Vagina (tissue), 2 donors: ENCODE measurements at places on chromosomes 4 and X. TPM values are rescaled to one million over a fixed set of nuclear protein-coding genes. Genes with fewer than 3 reads are reported as not detected.

GRCh38 chrX:93346309-93346708 lies 327.1 kb downstream of the NAP1L3 start:
- no peak for DNase-seq

GRCh38 chrX:31240982-31241381 lies 169.1 kb upstream of the FTHL17 start:
- DNase-seq = no peak

DNA sequence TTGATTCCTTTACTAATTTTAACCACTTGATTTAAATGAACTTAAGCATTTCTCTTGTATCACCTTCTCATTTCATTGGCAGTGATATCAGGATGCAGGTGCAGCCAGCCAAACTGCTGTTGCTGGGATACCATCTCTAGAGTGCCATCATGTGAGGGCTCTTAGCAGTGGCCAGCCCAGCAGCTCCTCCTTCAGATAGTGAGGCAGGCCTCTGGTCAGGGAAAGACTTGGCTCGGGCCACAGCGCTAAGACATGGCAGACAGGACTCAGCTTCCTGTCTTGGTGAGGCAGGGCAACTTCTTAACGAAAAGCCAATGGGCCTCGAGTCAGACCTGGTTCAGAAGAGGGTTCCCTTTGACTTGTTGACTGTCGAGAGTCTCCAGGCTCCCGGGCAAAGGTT lies 50.0 kb downstream of the NOP14 start:
- no peak for DNase-seq

DNA sequence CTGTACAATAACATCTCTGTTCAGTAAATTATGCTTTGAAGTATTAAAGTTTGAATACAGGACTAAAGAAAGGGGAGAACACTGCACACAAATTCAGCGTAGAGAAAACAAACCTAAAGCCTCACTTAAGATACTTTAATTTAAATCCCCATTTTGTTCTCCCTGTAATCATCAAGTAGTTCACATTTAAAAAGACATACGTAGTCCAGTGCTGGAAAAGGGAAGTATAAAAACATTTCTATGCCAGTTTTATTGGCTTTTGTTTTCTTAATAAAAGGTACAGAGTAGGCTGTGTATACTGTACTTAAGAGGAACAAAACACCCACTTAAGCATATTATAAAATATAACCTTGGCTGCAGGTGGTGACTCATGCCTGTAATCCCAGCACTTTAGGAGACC lies 101.6 kb downstream of the FGF16 start:
- no peak for DNase-seq

GRCh38 chrX:124256216-124256615 lies 76.2 kb upstream of the TEX13D start:
- no peak for DNase-seq

DNA sequence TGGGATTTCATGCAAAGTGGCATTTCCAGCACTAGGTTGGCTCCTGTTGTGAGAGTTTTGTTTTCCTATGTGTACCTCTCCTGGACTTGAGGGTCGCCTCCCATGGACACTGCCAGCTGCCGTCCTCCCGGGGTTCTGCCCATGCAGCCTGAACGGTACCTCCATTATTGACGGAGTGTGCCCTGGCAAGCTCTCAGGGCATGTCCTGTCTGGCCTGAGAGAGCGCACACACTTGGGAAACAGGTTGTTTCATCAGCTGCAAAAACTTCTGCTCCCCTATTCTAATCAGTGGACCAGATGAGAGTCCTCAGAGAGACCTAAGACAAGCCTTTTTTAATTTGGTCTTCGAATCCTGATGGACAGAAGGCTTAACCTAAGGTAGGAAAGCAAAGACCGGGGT lies 56.6 kb upstream of the HOPX start:
- no peak for DNase-seq

DNA sequence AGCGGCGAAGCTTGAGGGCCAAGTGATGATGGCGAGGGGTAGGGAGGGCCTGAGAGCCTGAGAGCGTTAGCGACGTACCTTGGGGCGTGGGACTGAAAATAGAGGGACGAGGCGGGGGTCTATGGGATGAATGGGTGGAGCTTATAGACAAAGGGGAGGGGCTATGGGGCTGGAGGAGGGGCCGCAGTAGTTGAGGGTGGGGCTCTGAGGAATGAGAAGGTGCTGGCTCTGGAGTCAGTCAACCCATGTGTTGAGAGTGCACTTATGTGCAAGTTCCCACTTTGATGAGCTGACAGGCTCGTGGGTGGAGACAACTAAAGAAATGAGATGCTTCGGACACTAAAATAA lies 488 bp downstream of the TBC1D25 start:
- DNase-seq = no peak

DNA sequence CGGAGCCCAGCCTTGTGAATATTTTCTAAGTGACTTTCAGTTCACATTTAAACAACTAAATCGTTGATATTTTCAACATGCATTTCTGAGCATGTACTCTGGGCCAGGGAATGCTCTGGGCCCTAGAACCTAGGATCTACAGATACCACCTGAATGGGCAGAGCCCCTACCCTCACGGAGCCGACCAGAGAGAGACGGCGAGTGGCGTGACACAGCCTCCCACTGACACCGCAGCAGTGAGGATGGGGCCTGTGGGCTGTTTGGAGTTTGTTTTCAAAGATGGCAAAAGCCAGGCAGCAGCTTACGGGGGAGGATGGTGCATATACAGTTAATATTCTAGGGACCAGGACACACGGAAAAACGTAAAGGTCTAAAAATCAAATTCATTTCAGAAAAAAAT lies 17.7 kb downstream of the NELFA start:
- no peak for DNase-seq

DNA sequence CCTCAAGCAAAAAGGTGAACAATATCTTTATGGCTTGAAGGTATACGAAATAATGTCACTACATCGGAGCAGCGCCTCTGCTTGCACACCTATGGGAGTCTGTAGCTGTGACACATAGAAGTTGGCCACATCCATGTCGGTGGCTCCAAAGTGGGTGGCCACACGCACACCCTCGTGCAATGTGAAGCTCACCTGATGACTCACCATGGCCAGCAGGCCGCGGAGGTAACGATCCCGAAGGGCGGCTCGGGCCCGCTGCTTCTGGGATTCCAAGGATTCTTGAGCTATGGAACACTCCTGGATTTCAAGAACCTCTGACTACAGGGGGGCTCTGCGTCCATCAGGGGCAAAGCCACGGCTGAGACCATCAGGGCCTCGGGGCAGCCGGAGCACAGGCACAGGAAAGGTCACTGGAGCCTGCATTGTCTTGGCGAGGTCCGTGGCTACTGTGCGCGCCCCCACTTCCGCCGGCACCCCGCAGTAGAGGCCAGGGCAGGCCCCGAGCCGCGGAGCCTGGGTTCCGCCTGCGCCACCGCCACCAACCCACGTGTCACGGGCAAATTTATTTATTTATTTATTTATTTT lies 25.2 kb downstream of the NYX start:
- DNase-seq = no peak

GRCh38 chr4:107818301-107818910 lies 6.3 kb upstream of the SGMS2 start:
- DNase-seq = no peak

GRCh38 chr4:176150356-176150682 lies 45.1 kb downstream of the SPATA4 start:
- no peak for DNase-seq

Gene HADH
- total RNA-seq = 30.9 TPM

Gene SOD3
- total RNA-seq = 280 TPM

Gene ADAM29
- not detected for total RNA-seq

Gene GATA1
- total RNA-seq = 1.2 TPM

Gene GRID2
- not detected for total RNA-seq

Gene ARX
- total RNA-seq = not detected

Gene PPARGC1A
- total RNA-seq = 1.2 TPM
